ENCODE measurements at places on chromosomes 1 and 21.

DNA sequence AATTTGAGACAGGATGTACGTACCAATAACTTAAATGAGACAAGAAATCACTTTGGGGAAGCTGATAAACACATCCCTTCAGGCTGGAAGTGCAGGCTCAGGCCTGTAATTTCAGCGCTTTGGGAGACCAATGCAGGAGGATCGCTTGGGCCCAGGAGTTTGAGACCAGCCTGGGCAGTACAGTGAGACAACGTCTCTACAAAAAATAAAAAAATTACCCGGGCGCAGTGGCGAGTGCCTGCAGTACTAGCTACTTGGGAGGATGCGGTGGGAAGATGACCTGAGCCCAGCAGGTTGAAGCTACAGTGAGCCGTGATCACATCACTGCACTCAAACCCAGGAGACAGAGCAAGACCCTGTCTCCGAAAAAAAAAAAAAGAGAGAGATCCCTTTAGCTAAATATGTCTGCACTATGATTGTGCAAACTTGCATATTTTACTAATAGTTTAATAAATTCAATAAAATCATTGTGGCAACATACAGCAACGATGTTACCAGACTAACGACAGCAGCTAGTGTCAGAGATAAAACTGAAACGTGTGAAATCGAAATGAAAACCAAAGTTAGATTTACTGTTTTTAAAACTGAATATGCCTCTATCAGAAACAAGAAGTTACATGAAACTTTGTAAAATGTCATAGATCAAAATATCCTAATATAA lies 54.7 kb downstream of the CD2 start:
- DNase-seq = no peak

GRCh38 chr1:4512636-4513035 lies 141.8 kb upstream of the AJAP1 start:
- no peak for DNase-seq

GRCh38 chr21:44494956-44495355 lies 39.6 kb downstream of the LRRC3 start:
- no peak for DNase-seq

GRCh38 chr1:241932845-241933244 lies 24.7 kb upstream of the BECN2 start:
- DNase-seq = peak; percentile 49

- no peak for DNase-seq
Measured at GRCh38 chr1:162458236-162458635, 39.4 kb upstream of the UHMK1 start.

- DNase-seq = no peak
Measured at GRCh38 chr1:27318596-27318995, 3.4 kb upstream of the TMEM222 start.

GRCh38 chr21:23887725-23888306 lies 1719.5 kb downstream of the MRPL39 start:
- DNase-seq = no peak

- no peak for DNase-seq
Measured at GRCh38 chr1:178004926-178005391, 35.1 kb upstream of the SEC16B start.

GRCh38 chr1:90317628-90318027 lies 322.7 kb downstream of the ZNF326 start:
- DNase-seq = no peak

DNA sequence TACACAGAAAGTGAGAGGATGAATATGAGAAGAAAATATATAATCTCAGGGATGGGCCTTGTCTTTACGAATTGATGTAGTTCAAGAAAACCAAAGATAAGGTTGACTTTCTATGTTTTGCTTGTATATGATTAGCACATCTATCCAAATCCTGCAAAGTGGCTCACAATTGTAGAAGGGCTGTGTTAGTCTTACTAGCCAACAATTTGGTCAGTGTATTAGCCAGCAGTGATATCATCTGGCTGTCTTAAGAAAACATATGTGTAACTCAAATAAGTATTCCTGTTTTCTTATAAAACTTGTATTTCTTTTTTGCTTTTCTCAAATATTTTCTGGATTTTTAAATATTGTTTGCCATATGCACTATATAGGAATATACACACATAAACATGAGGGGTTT lies 5.5 kb downstream of the SDCCAG8 start:
- no peak for DNase-seq

DNA sequence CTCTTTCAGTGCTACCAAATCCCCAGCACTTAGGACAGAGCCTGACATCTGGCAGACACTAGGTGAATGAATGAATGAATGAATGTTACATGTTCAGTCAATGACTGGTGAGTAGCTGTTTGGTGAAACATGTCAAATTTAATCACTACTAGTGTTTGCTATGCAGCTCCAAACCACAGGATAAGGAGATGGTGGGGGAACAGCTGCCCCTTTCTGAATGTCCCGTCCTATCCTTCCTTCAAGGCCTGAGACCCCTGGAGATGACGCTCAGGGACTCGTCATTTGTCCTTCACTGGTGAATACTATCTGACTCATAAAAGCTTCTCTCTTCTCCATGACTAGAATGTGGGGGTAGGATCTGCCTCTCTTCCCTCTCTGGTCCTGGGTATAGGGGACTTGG lies 175.4 kb downstream of the HIVEP3 start:
- DNase-seq = no peak

- DNase-seq = no peak
Measured at GRCh38 chr21:27060190-27060589, 93.3 kb upstream of the ADAMTS5 start.

GRCh38 chr1:55070293-55071164 lies 31.2 kb downstream of the PCSK9 start:
- peak; percentile 54 for DNase-seq

- DNase-seq = no peak
Measured at GRCh38 chr1:6898974-6899539, 113.8 kb downstream of the CAMTA1 start.

- no peak for DNase-seq
Measured at GRCh38 chr1:72432645-72433267, 150.4 kb upstream of the NEGR1 start.

GRCh38 chr1:214823311-214824117 lies 220.5 kb downstream of the CENPF start:
- DNase-seq = no peak

DNA sequence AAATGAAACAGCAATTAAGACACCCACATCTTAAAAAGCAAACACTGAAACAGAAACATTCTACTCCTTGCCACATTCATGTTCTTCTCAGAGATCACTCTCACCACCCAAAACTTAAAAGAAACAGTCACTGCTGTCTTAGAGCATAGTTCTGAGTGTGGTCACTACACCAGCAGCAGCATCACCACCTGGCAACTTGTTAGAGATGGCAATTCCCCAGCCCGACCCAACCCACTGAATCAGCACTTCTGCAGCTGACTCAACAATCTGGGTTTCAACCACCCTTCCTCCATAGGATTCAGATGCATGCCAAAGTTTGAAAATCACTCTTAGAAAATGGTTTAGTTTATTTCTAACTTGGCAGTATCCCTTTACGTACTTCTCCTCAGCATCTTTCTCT lies 126.1 kb downstream of the CDC42BPA start:
- DNase-seq = no peak

- no peak for DNase-seq
Measured at GRCh38 chr1:244419024-244419423, 32.7 kb downstream of the ADSS2 start.

- DNase-seq = no peak
Measured at GRCh38 chr1:202856014-202856413, 32.9 kb downstream of the RABIF start.

GRCh38 chr1:119181218-119181617 lies 40.8 kb upstream of the WARS2 start:
- no peak for DNase-seq

GRCh38 chr1:59156051-59156450 lies 140.8 kb upstream of the FGGY start:
- DNase-seq = no peak

DNA sequence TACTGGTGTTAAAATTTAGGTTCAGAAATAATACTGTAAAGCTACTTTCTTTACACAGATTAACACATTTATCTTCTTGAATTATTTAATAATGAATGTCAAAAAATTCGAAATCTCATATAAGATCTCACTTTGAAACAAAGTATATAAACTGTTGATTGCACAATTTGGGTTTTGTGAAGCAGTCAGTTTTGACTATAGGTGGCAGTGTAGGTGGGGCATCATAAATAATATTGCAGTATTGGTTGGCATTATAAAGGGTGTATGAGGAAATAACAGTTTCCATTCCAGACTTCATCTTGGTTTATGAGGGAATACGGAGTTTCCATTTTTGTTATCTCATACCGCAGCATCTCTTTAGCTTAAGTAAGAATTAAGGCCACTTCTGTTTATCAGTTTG lies 49.9 kb downstream of the SUCO start:
- DNase-seq = no peak

- DNase-seq = no peak
Measured at GRCh38 chr1:22717037-22717760, 6.6 kb downstream of the EPHB2 start.

GRCh38 chr1:17027403-17027802 lies 15.7 kb upstream of the ATP13A2 start:
- DNase-seq = no peak

GRCh38 chr1:224938652-224939051 lies 9.2 kb downstream of the DNAH14 start:
- DNase-seq = no peak

- DNase-seq = no peak
Measured at GRCh38 chr21:22885079-22885478, 1886.9 kb downstream of the NCAM2 start.

- DNase-seq = no peak
Measured at GRCh38 chr1:30691480-30691879, 31.9 kb downstream of the MATN1 start.

- no peak for DNase-seq
Measured at GRCh38 chr21:34897828-34898227, 151.3 kb downstream of the RUNX1 start.

DNA sequence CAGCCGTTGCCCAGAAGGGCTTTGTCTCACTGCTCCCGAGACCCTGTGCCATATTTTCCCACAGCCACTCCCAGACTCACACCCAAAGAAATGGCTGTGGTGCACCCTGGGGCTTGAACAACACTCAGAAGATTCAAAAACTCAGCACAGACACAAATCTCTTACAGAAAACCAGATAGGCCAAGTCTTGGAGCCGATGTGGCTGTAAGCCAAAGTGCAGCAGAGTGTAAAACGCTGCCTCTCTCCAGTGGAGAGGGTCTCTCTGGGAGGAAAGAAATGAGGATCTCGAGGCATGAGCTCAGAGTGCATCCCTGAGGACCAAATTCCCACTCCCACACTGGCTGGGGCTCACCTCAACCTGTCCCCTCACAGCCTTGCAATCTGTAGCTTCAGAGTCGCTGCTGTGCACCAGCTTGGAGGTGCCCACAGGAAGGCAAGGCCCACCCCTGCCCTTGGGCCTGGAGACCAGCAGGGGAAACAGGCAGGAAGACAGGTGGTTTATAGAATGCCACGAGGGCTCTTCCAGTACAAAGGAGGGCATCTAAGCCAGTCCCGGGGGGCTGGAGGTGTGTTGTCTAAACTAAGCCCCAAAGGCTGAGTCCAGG lies 171.3 kb upstream of the AJAP1 start:
- DNase-seq = no peak

DNA sequence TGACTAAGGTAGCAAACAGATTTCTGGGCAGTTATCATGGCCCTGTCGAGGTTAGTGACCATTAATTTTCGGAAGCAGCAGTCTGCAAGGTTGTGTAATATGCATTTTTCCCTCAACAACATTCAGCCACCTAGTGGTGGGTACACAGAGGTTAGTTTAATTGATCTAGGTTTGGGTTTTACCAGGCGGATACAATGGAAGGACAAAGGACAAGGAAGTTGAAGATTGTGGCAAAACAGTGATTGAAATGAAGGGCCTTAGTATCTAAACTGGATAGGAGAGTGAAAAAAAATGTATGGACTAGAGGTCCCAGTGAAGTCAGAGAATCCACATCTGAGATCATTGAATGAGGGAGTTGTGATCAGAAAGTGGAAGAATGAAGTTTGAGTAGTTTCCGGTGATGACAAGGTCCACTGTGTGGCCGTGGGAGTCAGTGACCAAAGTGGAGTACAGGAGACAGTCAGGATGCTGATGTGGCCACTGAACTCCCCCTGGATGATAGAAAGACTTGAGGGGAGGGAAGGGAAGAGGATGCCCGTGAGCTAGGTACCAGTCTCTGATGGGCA lies 2.8 kb downstream of the ARMH1 start:
- DNase-seq = no peak

GRCh38 chr1:89271341-89272015 lies 1.2 kb downstream of the GBP5 start:
- DNase-seq = no peak

DNA sequence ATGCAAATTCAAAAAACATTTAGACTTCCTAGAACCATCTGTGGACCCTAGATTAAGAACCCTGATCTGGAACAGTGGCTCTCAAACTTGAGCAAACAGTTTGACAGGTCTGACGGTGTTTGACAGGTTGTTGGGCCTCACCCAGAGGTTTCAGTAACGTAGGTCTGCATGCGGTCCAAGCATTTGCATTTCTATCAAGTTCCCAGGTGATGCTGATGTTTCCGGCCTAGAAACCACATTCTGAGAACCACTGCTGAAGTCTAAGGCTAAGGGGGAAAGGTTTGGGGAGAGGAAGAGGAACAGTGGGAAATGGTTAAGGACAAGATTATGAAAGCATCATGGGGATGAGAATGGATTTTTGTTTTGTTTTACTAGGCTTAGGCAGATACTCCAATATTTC lies 48.6 kb downstream of the MDM4 start:
- DNase-seq = no peak

DNA sequence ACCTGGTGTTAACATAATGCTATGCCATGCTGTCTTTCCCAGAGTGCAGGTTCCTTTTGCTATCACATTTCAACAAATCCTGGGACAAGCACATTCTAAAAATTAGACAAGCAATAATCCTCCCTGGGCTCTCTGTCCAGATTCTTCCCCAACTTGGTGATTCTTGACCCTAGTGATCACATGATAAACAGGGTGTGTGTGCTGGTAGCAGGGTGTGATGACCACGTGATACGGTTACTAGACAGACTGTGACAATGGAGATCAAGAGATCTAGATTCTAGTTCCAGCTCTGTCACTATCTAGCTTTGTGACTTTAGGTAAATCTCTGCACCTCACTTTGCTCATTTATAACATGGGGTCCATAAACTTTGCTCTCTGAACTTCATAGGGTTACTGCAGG lies 61.9 kb upstream of the HSD17B7 start:
- no peak for DNase-seq

Measured in coronary artery (tissue), 2 donors.